ENCODE measurements at places on chromosomes 7 and 10. TPM values are rescaled to one million over a fixed set of nuclear protein-coding genes. Genes with fewer than 3 reads are reported as not detected.

- DNase-seq = no peak
Observed at GRCh38 chr7:94643771-94644545, 12.0 kb downstream of the SGCE start.

DNA sequence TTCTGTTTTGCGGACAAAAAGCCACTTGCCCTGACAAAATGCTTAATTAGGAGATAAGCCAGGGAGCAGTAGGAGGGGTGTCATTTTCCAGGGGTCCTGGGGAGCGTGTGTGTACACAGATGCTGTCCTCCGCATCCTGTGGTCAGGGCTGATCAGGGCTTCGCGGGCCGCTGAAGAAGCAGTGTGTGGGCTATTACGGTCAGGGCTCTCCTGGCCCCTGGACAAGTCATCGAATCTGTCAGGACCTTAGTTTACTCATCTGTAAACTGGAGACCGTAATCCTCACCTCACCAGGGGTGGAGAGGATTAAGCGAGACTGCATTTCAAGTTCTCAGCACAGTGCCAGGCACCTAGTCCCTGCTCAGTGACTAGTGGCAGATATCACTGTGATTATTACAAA lies 26.0 kb upstream of the MXI1 start:
- DNase-seq = no peak

DNA sequence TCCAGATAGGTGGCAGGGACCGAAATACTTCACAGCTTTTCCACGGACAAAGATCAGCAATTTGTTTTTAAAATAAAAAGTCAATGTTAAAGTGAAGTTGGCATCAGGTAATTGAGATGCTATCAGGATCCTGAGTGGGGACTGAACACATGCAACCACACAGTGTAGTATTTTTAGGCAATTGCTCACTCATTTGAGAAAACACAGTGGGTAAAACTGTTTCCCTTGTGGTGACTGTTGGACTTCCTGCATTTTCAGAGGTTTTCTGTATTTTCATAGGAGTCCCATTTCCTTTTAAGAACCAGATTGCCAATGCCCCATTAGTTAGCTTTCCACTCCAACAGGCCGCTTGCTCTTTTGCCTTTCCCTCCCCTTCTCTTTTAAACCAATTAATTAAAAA lies 159.5 kb upstream of the ZNF32 start:
- DNase-seq = no peak

- DNase-seq = no peak
Observed at GRCh38 chr10:92142949-92143348, 147.9 kb downstream of the CPEB3 start.

- no peak for DNase-seq
Observed at GRCh38 chr7:82599895-82600294, 156.3 kb upstream of the CACNA2D1 start.

- no peak for DNase-seq
Observed at GRCh38 chr7:78370936-78371335, 572.4 kb downstream of the PHTF2 start.

Gene CAV2
- 311 TPM for total RNA-seq

DNA sequence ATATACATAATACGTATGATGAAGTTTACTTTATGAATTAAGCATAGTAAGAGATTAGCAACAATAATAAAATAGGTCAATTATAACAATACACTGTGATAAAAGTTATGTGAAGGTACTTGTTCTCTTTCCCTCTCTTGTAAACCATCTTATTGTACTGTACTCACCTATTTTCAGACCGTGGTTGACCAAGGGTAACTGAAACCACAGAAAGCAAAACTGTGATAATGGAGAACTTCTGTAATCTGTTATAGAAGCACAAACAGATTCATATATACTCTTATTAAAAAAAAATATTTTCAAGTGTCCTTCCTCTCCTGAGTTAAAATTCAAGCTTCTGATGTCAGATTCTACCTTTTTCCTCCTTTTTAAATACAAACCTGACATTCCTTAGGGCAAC lies 1247.8 kb upstream of the SORCS1 start:
- DNase-seq = no peak

Gene PIK3CG
- total RNA-seq = 1.7 TPM

Gene COL17A1
- total RNA-seq = 0.22 TPM

DNA sequence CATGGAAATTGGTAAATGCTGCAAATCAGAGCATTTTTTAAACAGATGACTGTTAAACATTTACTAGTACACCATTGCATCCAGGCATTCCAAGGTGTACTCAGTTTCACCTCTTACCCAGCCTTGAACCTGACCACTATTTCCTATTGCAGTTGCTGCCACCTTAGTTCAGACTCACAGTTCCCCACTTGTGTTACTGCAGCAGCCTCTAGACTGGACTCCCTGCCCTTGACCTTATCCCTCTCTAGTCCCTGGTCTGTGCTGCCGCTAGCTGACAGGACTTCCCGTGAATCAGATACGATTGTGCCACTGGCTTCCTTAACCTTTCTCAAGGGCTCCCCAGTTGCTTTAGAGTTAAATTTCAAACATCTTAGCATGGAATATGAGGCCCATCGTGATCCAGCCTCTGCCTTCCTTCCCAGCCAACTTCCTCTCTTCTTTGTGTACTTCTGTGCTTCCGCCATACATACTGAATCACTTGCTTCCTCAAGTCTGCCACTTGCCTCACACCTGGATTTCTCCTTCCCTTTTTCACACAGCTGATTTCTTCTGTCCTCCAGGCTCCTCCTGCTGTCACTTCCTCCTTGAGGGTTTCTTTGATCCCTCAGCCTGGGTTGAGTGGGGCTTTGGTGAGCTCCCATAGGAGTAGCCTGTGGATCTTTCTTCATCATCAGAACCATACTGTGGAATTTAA lies 118.7 kb upstream of the GJD4 start:
- no peak for DNase-seq

GRCh38 chr7:120733143-120733542 lies 124.8 kb downstream of the TSPAN12 start:
- no peak for DNase-seq

Measured in cardiac septum (tissue), 1 donor.